ENCODE measurements at places on chromosomes 4 and X.
A peak's percentile ranks its signal among the peaks of the same experiment; 100 is the strongest.

- DNase-seq = peak; percentile 47
These were observed 15.3 kb downstream of the USP46 start for GRCh38 chr4:52643785-52644244.

DNA sequence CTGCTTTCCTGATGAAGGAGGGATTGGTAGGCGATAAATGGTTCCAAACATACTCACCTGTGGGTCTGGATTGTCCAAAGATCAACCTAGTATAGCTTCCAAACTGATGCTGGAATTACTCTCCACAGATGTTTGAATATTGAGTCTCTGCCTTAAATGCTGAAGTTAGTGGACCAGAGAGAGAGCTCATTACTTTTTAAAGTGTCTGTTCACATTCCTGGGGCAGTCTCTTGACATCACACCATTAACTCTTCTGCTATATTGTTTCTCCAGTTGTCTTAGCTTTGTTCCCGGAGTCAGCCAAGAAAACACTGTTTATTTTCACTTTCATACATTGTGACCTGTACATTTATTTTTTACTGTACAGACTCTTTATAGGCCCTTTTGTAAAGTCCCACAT, 35.4 kb downstream of the ARHGEF38 start:
- DNase-seq = no peak

- DNase-seq = no peak
These were observed 882 bp upstream of the STIM2 start for GRCh38 chr4:26859762-26860156.

- DNase-seq = no peak
These were observed 268.7 kb downstream of the MAPK10 start for GRCh38 chr4:86091201-86091600.

GRCh38 chr4:5114950-5115349, 63.7 kb downstream of the STK32B start:
- peak; percentile 41 for DNase-seq

DNA sequence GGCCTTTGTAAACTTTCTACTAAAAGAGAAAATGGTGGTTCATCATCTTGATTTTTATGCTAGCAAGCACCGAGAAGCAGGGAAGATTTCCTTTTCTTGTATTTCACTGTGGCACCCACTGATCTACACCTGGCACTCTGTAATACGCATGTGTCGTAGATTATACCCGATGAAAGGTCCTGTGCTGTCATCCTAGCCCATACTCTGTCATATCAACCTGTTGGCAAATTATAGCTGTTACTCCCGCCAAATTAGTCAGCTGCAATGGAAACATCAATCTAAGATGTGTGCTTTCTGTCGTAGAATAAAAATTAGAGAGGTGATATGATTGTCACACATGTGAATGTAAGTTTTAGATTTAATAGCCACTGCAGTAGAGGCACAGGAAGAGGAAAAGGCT, 263.4 kb upstream of the PITX2 start:
- DNase-seq = no peak

- no peak for DNase-seq
These were observed 9.2 kb downstream of the PALLD start for GRCh38 chr4:168506014-168506413.

- no peak for DNase-seq
These were observed 1093.0 kb upstream of the TENM3 start for GRCh38 chr4:181150191-181150590.

GRCh38 chr4:124862261-124862660, 149.7 kb upstream of the ANKRD50 start:
- peak; percentile 26 for DNase-seq

- DNase-seq = peak; percentile 18
These were observed 69.8 kb downstream of the MTNR1A start for GRCh38 chr4:186485561-186486062.

DNA sequence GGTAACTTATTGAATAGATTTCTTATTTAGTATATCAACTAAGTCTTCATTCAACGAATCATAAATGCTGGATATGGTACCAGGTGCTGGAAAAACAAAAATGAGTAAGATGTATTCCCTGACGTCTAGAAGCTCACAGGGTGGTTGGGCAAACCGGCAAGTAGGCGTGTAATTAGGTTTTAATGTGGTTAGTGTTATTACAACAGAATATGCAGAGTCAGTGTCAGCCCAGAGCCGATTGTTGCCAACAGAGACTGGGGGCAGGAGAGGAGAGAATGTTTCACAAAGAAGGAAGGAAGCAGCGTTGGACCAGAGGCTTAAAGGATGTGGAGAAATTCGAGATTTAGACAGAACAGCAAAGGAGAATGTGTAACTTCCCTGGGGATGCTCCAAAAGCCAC, 111.7 kb downstream of the TENM3 start:
- DNase-seq = peak; percentile 35

DNA sequence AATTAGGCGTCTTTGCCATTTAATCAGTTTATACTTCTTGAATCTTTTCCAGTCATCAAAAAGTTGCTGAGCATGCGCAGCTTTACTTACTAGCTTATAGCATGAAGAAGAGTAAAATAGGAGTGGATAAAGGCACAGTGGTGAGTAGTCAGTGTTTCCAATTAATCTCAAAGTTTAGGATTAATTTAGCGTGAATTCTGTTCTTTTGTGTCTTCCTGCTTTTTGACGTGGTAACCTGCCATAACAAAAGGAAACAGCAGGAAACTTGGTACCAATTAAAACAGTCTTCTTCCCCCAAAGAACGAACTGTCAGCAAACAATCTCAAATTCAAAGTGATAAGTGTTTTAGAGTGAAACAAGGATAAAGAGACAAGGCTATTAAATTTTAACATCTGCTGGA, 61.9 kb downstream of the TET2 start:
- DNase-seq = no peak

- no peak for DNase-seq
These were observed 27.1 kb downstream of the AWAT2 start for GRCh38 chrX:70022616-70023015.

DNA sequence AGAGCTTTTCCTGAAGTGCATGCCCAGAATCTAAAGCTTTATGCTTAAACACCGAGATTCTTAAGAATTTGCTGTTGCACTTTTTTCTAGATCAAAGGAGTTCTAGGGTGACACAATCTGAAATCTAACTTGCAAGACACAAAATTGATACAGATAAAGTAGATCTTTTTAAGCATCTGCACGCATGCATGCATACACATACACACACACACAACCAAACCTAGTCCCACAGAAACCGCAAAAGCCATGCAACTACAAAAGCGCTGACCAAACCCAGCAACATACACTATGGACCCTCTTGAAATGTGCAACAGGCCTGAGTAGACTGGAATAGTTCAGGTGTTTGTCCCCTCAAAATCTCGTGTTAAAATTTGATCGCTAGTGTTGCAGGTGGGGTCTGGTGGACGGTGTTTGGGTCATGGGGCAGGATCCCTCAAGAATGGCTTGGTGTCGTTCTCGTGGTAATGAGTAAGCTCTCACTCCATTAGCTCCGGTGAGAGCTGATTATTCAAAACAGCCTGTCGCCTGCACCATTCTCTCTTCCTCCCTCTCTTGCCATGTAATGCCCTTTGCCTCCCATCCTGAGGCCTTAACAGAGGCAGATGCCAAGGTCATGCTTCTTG, 52.7 kb downstream of the IRF2 start:
- DNase-seq = no peak

GRCh38 chrX:81996166-81996565, 794.3 kb downstream of the SH3BGRL start:
- DNase-seq = no peak

- no peak for DNase-seq
These were observed 24.9 kb upstream of the HOPX start for GRCh38 chr4:56705966-56706365.

GRCh38 chrX:12548746-12549145, 242.5 kb upstream of the PRPS2 start:
- peak; percentile 17 for DNase-seq

GRCh38 chr4:128221586-128221985, 66.0 kb downstream of the PGRMC2 start:
- DNase-seq = no peak

DNA sequence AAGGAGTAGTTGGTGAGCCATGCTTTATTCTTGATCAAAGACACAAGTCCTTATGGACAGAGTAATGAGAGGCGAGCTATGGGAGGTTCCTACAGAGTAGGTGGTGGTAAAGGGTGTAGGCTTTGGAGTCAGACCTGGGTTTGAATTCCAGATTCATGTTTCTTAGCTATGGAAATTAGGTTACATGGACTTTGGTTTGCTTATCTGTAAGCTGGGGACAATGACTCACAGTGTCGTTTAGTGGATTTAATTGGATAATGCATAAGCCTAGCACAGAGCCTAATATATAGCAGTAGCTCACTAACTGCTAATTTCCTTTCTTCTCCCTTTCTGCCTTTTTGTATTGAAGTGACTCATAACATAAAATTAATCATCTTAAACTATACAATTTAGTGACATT, 5.0 kb upstream of the TRPC5 start:
- no peak for DNase-seq

DNA sequence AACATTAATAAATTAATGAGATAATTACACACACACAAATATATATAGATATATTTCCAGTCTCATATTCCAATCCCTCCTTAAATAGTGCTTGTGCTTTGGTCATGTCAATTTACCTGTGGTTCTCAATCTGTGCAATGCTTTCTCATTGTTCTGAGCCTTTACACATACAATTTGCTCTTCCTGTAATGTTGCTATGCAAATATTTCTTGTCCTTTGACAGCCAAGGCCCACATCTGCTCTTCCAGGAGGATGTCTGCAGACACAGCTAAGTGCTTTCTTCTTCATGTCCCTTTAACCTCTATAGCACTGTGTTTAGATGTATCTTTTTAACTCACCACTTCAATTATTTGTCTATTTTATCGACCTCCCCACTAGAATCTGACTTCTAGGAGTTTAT, 67.3 kb upstream of the RAPGEF2 start:
- no peak for DNase-seq

DNA sequence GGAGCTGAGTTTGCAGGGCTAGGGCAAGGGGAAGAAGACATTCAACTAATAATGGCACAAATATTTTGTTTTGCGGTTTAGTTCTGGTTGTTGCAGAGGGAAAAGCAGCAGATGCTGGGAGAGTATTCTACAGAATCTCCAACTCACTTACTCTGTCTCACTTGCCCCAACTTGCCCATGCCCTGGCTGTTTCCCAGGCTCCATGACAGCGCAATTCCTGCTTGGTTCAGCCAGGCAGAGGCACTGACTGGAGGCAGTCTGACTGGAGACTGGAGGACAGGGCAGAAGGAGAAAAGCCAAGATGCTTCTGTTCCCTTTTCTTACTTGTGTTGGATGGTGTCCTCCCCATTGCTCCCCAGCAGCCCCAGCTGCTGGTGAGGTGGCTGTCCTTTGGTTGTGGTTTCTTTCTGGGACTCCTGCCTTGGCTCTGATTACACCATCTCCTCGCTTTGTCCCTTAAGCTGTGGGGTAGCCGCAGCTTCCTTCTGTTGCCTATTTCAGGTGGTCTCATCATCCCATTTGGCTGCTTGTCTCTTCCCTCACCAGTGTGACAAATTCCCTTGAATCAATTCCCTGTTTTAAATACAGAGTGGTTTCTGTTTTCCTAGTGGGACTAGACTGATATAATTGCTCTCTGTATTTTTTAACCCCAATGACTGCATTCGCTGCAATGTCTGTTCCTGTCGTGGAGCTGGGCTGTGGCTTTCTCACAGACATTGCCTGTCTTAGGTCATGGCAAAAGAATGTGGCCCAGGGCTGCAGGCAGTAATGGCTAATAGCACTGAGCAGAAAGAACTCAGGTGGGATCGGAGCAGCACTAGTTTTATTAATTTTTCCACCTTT, 24.2 kb upstream of the RASL11B start:
- DNase-seq = peak; percentile 80

DNA sequence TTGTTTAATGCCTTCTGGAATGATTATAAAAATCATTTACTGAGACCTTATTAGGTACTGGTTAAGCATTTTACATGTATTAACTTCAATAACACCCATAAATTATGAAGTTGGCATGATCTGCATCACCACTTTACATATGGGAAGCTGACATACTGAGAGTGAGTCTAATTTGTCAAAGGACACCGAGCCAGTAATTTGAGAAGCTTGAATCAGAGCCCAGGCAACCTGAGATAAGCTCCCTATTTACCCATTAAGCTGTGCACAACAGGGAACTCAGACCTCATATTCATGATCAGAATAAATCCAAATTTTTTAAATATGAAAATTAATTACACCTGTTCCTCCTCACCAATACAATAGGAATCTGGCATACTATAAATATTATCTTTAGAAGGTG, 247.9 kb upstream of the EPHA5 start:
- DNase-seq = peak; percentile 2

GRCh38 chr4:20678400-20678799, 21.9 kb upstream of the PACRGL start:
- no peak for DNase-seq

DNA sequence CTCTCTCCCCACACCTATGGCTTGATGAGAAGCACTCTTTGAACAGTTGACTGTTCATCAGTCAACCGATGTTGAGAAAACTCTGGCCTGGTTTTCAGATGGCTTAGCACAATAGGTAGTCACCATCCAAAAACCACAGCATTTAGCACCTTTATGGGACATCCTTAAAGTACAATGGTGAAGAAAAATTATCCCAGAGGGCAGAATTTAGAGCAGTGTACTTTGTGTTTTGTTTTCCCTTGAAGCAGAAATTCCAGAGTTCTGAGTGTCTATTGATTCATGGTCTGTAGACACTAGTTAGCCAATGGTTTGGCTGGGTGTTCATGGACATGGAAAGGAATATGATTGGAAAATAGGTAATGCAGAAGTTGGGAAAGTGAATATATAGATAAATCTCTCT, 487.0 kb downstream of the PDHA2 start:
- DNase-seq = no peak

DNA sequence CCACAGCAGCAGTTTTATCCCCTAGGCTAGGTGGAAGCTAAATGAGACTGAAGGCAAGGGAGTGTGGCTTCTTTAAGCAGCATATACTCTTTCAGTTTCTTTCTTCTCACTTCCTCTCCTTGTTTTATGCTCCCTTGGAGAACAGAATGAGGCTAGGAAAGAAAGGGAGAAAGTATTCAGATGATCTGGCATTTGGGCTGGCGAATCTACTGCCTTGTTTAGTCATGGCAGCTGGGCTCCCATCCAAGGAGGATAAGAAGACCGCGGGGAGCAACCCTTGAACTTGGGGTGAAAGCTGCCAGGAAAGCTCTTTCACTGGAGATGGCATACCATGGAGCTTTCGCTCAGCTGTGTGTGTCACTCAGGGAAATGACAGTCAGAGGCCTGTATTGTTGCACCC, 72.1 kb downstream of the ARHGEF38 start:
- peak; percentile 3 for DNase-seq

DNA sequence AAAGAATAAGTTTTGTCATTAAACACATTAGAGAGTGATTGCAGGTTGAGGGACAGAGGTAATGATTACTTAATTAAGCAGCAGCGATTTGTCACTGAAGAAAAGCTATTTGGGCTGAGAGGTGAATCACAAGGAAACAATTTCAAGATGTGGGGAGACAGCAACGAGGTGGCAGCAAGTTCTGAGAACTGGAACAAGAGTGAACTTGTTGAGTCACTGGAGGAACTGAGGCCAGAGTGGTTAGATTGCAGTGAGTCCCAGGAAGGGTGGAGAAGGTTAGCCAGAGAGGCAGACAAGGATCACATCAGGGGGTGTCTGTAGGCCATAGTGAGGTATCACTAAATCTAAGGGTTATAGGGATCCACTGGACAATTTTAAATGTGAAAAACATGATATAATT, 57.9 kb upstream of the TMPRSS11A start:
- no peak for DNase-seq
